ENCODE measurements at places on chromosomes 11 and 22.

DNA sequence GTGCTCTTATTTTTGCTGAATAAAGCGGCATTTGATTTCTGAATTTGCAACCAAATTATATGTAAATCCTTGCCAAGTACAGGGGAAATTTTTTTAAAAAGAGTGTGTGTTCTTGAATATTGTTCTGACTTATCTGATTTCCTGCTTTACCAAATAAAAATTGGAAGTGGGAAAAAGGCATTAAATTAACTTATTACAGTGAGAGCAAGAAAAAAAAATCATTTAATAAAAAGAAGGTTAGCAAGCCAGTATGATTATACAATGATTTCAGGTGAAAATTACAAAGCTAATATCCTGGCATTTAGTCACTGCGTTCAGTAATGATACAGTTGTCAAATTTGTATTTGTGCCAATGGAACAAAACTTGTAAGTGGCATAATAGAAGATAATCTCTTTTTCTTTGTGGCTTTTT, 82.1 kb upstream of the PPARA start:
- no peak overlapping the region for H3K4me3 ChIP-seq
- no peaks in the 10 kb centered on the region for H3K4me1 ChIP-seq

DNA sequence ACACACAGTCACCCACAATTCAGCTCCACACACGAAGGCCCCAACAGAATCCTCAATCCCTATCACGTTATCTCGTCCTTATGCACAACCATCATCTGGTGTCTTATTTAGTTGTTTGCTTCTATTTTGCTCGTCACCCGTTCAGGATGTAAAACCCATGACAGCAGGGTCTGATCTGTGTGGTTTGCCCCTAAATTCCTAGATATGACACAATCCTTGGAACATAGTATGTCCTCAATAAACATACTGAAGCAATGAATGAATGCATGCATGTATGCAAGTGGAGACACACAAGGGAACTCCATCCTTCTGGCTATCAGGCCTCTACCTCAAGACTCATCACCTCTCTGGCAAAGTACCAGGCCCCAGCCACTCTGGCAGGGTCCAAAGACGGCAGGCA, 20.2 kb downstream of the STARD10 start:
- no peak overlapping the region for H3K4me3 ChIP-seq
- H3K27ac ChIP-seq = no peak overlapping the region
- DNase-seq = no peak
- H3K4me1 ChIP-seq = peaks cover under 1% of the 10 kb centered on the region

DNA sequence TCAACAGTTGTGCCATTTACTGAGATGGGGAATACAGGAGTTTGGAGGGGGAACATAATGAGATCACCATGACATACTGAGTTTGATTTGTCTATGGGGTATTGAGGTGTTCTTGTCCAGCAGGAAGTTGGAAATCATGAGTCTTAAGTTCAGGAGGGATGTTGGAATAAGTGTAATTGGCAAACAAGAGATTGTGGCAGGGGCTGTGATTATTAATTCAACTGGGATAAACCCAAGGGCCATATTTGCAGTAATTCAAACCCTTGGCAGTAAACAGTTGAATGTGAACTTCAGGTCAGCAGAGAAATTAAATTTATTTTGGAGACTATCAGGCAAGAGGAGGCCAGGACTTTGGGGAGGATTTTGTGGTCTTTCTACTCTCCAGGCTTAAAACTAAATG, 33.4 kb downstream of the ADM start:
- no peaks in the 10 kb centered on the region for H3K4me1 ChIP-seq
- no peak overlapping the region for H3K27ac ChIP-seq
- H3K4me3 ChIP-seq = no peak overlapping the region
- no peaks in the 10 kb centered on the region for H3K36me3 ChIP-seq

GRCh38 chr11:68659158-68659921, 25.0 kb upstream of the GAL start:
- no peaks in the 10 kb centered on the region for H3K4me1 ChIP-seq
- DNase-seq = no peak
- H3K27ac ChIP-seq = no peak overlapping the region
- no peak overlapping the region for H3K4me3 ChIP-seq
- no peaks in the 10 kb centered on the region for H3K27me3 ChIP-seq
- no peaks in the 10 kb centered on the region for H3K36me3 ChIP-seq

DNA sequence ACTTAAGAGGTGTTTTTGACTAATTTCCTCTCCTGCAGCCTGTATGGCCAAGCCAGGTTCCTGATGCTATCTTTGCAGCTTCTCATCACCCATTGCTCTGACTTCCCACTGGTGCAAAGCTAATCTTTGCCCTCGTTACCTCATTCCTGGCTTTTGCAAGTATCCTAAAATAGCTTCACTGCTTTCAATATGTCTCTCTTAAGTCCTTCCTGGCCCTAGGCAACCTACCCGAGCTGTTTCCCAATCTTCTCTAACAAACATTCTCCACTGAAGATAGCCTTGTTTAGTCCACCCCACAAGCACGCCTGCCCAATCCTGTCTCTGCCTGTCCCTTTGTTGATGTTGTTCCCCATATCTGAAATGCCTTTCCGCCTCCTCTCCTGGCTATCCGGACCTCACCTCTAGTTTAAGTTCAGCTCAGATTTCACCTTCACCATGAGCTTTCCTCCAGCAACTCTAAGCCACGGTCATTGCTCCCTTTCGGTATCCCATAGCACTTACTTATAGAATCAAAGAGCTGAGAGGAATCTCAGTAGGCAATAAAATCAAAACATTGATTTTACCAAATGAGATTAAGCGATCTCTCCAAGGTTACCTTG, 30.1 kb upstream of the CECR2 start:
- no peak overlapping the region for H3K27ac ChIP-seq
- H3K4me1 ChIP-seq = no peaks in the 10 kb centered on the region
- no peaks in the 10 kb centered on the region for H3K36me3 ChIP-seq
- no peaks in the 10 kb centered on the region for H3K27me3 ChIP-seq
- H3K4me3 ChIP-seq = no peak overlapping the region

DNA sequence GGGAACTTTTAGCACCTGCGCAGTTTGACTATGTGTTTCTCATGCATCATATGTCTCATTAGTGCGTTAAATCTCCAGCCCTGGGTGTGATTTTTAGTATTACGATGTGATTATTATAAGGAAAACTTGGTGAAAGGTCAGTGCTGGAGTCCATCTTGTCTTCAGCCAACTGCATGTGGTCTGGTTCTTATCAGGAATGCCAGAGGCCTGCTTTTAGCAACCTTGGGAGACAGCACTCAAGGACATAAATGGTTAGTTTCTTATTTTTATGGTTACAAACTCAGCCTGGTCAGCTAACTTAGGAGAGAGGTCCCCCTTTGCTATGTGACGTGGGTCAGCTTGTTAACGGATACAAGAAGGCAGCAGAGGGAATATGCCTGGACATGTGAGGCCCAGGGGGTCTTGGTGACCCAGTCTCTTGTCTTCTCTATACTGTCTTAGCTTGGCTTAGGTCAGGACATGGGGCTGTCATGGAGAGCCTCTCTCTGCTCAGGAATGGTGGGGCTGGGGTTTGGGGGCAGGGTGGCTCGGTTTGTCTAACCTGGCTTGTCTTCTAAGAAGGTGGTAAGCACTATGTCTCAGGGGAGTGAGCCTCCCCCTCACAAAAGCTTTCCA, 21.5 kb downstream of the KCTD21 start:
- no peaks in the 10 kb centered on the region for H3K36me3 ChIP-seq
- no peak overlapping the region for H3K27ac ChIP-seq
- no peak overlapping the region for H3K4me3 ChIP-seq
- no peaks in the 10 kb centered on the region for H3K27me3 ChIP-seq
- DNase-seq = no peak
- H3K4me1 ChIP-seq = no peaks in the 10 kb centered on the region

Data from small intestine (tissue), 16 donors.